ENCODE measurements at places on chromosomes 13 and 19. TPM values are rescaled to one million over a fixed set of nuclear protein-coding genes. Genes with fewer than 3 reads are reported as not detected.

The ZNF784 gene
- 0.16 TPM for polyA plus RNA-seq

The NTN5 gene
- polyA plus RNA-seq = 0.16 TPM

The AMER2 gene
- polyA plus RNA-seq = 15.7 TPM

The ZNF17 gene
- polyA plus RNA-seq = 3.6 TPM

The C19orf47 gene
- polyA plus RNA-seq = 1.8 TPM

The FBXL12 gene
- polyA plus RNA-seq = 0.41 TPM

The EFNA2 gene
- not detected for polyA plus RNA-seq

The SULT2A1 gene
- polyA plus RNA-seq = not detected

The CYP2A7 gene
- not detected for polyA plus RNA-seq

The PABPC3 gene
- polyA plus RNA-seq = 0.21 TPM

The CACNA1A gene
- polyA plus RNA-seq = 119 TPM

The ELSPBP1 gene
- polyA plus RNA-seq = not detected

The ACP7 gene
- not detected for polyA plus RNA-seq

The NPHS1 gene
- polyA plus RNA-seq = not detected

The PROZ gene
- not detected for polyA plus RNA-seq

The ZNF253 gene
- polyA plus RNA-seq = 14.0 TPM

The KLK14 gene
- not detected for polyA plus RNA-seq

The WASF3 gene
- polyA plus RNA-seq = 126 TPM

The SCEL gene
- polyA plus RNA-seq = not detected

The ZBTB32 gene
- polyA plus RNA-seq = not detected

The DIAPH3 gene
- 4.5 TPM for polyA plus RNA-seq

The IGFL2 gene
- polyA plus RNA-seq = not detected

The KIR3DL1 gene
- polyA plus RNA-seq = not detected

The RPS28 gene
- 731 TPM for polyA plus RNA-seq

The C1QTNF9 gene
- not detected for polyA plus RNA-seq

The PDE4C gene
- polyA plus RNA-seq = not detected

The SOX1 gene
- 2.4 TPM for polyA plus RNA-seq

The HIF3A gene
- polyA plus RNA-seq = 0.09 TPM

The UGGT2 gene
- polyA plus RNA-seq = 6.9 TPM

The CILP2 gene
- not detected for polyA plus RNA-seq

The POSTN gene
- not detected for polyA plus RNA-seq
